Activated CD8-positive, alpha-beta memory T cell treated with anti-CD3 and anti-CD28 coated beads for 1 hour (primary cell): ENCODE measurements at places on chromosomes 1 and 21.

GRCh38 chr21:42081138-42081537 lies 10.0 kb downstream of the UMODL1 start:
- no peak for DNase-seq

- no peak for DNase-seq
Measured at GRCh38 chr1:11970441-11971185, 9.6 kb upstream of the MFN2 start.

DNA sequence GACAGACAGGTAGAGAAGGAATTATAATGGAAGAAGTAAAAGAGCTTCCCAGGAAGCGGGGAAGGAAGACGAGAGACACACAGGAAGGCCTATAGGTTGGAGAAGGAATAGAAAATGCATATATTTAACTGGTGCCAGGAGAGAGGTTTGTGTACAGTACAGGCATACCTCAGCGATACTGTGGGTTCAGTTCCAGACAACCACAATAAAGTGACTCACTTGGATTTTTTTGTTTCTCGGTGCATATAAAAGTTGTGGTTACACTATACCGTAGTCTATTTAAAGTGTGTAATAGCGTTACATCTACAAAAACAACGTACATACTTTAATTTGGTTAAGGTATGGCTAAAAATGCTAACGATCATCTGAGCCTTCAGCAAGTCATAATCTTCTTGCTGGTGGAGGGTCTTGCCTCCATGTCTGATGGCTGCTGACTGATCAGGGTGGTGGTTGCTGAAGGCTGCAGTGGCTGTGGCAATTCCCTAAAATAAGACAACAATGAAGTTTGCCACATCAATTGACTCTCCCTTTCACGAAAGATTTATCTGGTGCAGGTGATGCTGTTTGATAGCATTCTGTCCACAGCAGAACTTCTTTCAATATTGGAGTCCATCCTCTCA lies 16.0 kb downstream of the YARS1 start:
- no peak for DNase-seq

- DNase-seq = no peak
Measured at GRCh38 chr1:113616156-113616555, 143.1 kb downstream of the PHTF1 start.

DNA sequence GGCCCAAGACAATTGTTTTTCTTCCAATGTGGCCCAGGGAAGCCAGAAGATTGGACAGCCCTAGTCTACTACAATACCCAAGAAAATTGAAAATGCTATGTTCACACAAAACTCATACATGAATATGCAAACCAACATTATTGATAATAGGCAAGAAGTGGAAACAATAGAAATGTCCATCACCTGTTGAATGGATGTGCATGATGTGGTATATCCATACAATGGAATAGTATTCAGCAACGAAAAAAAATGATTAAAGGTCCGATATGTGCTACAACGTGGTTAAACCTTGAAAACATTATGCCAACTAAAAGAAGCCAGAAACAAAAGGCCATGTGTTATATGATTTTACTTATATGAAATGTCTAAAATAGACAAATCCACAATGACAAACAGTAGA lies 262.3 kb downstream of the LRRC40 start:
- no peak for DNase-seq

- DNase-seq = no peak
Measured at GRCh38 chr1:5507340-5507739, 484.9 kb downstream of the NPHP4 start.

- no peak for DNase-seq
Measured at GRCh38 chr1:215022204-215022603, 60.3 kb upstream of the KCNK2 start.

GRCh38 chr1:205060746-205061145 lies 17.7 kb downstream of the CNTN2 start:
- no peak for DNase-seq

DNA sequence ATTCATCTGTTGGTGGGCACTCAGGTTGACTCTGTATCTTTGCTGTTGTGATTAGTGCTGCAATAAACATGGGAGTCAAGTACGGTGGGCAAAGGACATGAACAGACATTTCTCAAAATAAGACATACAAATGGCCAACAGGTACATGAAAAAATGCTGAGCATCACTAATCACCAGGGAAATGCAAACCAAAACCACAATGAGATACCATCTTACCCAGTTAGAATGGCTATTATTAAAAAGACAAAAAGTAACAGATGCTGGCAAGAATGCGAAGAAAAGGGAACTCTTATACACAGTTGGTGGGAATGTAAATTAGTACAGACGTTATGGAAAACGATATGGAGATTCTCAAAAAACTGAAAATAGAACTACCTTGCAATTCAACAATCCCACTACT lies 98.9 kb downstream of the TMEM53 start:
- no peak for DNase-seq

- DNase-seq = peak; percentile 32
Measured at GRCh38 chr1:77281491-77282186, at the start of gene AK5. Gene AK5 (plus strand): TSS chr1:77282019. CDS start chr1:77282314, 295 bp downstream.

DNA sequence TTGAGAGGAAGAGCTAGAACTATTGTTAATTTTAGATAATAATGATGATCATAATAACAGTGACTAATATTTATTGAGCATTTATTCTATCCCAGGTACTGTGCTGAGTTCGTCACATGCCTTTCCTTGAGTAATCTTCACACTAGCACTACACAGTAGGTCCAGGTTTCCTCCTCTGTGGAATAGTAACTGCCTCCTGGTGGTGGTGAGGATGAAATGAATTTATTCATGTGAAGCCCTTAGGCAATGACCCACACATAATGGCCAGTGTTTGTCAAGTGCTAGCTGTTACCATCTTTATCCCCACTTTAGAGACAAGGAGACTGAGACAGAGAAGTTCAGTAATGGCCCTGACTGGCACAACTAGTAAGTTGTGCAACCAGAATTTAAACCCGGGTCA lies 5.9 kb downstream of the NIPAL3 start:
- DNase-seq = no peak

GRCh38 chr1:40980453-40981121 lies 1.1 kb downstream of the CTPS1 start:
- DNase-seq = no peak

DNA sequence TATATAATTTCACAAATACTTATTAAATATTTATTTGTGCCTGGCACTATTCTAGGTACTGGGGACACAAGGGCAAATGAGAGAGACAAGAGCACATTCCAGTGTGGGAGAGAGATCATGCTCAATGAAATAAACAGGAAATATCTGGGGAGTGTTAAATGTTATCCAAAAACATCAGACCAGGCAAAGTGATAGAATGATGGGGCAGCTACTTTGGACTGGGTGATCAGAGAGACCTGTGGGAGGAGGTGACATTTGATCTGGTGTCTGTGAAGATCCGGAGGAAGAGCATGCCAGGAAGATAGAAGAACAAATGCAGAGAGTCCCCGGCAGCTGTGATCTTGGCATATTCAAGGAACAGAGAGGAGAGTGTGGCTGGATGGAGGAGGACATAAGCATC lies 27.5 kb upstream of the GNG12 start:
- no peak for DNase-seq

DNA sequence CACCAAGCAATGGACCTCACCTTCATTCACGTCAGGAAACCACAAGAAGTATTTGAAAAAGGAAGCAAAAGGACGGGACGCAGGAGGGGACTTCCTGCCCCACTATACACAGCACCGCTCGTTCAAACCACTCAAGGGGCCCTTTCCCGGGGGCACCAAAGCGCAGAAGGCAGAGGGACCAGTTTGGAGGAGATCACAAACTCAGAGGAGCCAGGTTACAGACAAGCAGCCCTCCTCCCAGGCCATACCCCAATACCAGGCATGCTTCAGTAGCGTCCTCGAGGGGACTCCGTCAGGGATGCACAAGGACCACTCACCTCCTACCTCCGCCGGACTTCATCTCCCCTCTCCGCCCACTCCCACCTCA lies 685 bp downstream of the CRTC2 start:
- no peak for DNase-seq

- DNase-seq = no peak
Measured at GRCh38 chr1:23506376-23507107, 22.6 kb upstream of the ASAP3 start.

GRCh38 chr1:37858931-37859506 lies 373 bp downstream of the MTF1 start:
- DNase-seq = no peak

- DNase-seq = no peak
Measured at GRCh38 chr1:179082333-179082998, 596 bp downstream of the TOR3A start.

DNA sequence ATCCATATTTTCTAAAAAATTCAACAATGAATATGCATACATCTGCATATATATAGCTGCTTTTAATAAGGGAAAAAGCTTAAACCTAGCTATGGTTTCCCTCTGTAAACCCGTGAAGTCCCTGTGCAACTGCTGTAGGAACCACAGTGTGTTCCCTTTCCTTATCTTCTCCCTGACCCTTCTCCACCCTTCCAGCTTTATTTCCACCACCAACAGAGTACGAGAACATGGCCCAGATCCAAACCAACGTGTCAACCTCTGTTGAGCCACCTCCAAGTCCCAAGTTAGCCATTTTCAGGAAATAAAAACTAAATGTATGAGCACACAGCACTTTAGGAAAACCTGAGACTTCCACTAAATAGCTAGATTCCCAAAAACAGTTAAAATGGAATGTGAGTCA lies 20.3 kb downstream of the SUSD4 start:
- DNase-seq = no peak

DNA sequence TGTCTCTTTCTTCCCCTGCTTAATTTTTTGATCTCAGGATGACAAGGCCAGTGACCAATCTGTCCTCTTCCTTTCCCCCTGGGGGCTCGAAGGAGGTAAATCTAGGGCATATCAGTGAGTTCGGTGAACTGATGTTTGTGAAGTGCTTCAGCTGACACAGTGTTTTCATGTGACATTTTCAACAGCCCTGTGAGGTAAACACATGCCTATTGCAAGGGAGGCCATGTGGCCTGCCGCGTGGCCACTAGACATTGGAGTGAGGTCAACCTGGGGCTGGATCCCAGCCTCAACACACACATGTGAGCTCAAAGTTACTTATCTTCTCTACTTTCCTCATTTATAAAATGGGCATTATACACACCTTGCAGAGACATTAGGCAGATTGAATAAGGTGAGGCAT lies 126.3 kb downstream of the PLPP3 start:
- no peak for DNase-seq

GRCh38 chr1:155207806-155208540 lies at the start of gene THBS3:
Gene THBS3 (minus strand): TSS chr1:155207897. CDS start chr1:155207876, 21 bp downstream.
- no peak for DNase-seq

DNA sequence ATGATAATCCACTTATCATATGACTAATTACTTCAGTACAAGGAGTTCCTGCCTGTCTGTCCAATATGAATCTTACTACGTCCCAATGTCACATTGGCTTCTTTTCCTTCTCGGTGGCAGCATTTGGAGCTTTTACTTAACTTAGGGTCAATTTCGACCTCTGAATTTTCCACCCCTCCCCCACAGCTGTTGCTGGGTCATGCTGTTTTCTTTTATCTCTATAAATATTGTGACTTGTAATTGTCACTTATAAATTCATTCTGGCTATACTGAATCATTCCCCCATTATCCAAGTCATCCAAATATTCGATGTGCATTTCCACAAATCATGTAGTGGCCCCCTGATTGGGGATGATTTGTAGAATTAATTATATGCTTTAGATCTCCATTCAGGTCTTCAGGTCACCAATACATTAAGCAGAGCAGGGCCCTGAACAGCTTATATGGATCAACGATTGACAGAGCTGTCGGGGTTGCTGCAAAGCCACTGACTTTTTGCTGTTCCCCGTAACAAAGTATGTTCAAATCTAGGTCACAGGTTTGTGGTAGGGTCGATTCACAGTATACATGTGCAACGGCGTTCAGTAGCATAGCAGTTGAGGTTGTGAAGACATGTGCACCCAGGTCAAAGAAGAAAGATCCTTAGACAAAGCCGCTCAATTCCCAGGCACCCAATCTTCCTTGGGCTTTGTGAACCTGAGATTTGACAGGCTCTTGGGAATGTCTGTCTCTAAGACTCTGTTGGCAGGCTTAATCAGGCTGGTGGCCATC lies 18.3 kb upstream of the RNU1-4 start:
- DNase-seq = no peak

DNA sequence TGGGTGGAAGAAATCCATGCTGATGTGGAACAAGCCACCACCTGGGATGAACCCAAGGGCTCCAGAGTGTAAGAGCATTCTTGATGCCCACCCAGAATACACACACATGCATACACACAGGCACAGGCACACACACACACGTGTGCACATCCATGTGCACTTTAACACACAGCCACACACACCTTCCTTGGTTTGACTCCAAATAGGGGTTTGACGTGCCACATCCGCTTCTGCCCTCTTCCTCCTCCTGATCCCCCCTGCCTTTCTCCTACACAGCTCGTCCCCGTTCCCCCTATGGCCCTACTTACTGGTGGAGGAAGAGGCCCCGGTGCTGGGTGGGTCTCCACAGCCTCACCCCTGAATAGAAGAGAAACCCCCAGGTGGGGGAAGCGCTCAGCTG lies 16.0 kb downstream of the SPATA21 start:
- no peak for DNase-seq

- DNase-seq = no peak
Measured at GRCh38 chr1:154837672-154838171, 32.4 kb downstream of the KCNN3 start.
